Endothelial cell of umbilical vein (primary cell): ENCODE measurements at places on chromosomes 16 and 17. TPM values are rescaled to one million over a fixed set of nuclear protein-coding genes. Genes with fewer than 3 reads are reported as not detected.
A peak's percentile ranks its signal among the peaks of the same experiment; 100 is the strongest.

DNA sequence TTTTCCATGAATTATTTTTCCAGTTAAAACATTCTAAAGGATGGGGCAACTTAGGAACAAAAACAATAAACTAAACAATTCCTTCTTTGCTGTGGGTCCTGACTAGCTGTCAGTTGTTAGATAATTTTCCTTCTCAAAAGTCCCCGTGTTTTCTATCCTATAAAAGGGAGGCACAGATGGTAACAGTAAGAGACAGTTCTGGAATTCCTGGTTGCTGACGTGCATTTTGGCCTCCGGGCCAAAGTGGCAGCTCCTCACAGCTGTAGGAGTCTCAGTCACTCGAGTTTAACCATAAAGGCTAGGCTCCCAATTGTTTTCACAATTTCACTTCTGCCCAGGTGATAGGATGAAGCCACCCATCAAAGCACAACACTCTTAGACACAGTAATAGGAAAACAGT is 77.0 kb upstream of the ZNF423 start:
- no peaks in the 10 kb centered on the region for H3K36me3 ChIP-seq
- H3K4me3 ChIP-seq = no peak overlapping the region
- H3K4me1 ChIP-seq = no peaks in the 10 kb centered on the region

DNA sequence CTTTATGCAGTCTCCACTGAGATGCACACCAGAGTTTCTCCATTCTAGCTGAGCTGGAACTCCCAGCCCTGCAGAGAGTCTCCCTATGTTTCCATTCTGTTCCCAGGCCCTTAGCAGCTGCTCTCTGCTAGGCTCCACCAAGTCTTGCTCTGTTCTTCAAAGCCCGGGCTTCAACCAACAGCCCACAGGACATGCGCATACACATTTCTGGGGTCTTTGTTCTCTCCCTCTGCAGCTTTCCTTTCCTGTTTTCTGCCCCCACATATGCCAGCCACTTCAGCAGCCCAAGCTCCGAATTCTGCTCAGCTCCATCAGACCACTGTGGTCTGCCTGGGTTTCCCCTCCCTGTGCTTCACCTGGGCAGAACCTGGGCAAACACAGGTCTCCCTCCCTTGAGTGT is 205.9 kb downstream of the CBLN1 start:
- H3K27me3 ChIP-seq = no peaks in the 10 kb centered on the region
- no peak for DNase-seq
- no peaks in the 10 kb centered on the region for H3K4me1 ChIP-seq
- H3K27ac ChIP-seq = no peak overlapping the region
- no peak overlapping the region for H3K4me3 ChIP-seq

DNA sequence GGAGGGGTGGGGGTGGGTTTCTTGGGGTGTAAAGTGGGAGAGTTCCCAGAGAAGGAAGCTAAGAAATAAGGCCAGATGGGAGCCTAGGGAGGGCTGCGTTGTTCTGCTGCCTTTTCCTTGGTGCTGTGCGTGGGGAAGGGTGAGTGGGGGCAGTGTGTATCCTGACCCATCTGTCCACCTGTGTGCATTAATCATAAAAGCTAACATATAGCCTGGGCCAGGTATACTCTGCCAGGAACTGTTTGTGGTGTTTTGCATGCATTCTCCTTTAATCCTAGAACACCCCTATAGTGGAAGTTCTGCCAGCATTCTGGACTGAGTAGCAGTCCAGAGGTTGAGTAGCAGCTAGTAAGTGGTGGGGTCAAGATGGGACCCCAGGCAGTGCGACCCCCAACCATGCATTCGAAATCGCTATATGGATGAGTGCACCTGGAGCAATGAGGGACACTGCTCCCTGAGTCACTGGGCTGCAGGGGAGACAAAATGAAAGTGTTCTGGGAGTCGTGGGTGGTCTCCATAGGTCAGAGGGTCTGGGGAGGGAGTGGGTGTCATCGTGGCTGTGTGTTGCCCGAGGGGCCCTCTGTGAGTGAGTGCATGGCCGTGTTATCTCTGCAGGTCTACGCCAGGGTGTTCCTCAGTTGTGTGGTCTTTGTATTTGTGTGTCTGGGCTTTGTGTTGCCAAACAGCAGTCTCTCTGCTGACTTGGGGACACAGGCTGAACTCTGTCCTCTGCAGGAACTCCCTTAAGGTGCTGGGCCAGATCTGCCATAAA is 1.3 kb downstream of the ERBB2 start:
- no peak overlapping the region for H3K4me3 ChIP-seq
- no peaks in the 10 kb centered on the region for H3K36me3 ChIP-seq
- H3K27ac ChIP-seq = no peak overlapping the region
- no peaks in the 10 kb centered on the region for H3K4me1 ChIP-seq
- H3K27me3 ChIP-seq = peaks cover 2% of the 10 kb centered on the region

DNA sequence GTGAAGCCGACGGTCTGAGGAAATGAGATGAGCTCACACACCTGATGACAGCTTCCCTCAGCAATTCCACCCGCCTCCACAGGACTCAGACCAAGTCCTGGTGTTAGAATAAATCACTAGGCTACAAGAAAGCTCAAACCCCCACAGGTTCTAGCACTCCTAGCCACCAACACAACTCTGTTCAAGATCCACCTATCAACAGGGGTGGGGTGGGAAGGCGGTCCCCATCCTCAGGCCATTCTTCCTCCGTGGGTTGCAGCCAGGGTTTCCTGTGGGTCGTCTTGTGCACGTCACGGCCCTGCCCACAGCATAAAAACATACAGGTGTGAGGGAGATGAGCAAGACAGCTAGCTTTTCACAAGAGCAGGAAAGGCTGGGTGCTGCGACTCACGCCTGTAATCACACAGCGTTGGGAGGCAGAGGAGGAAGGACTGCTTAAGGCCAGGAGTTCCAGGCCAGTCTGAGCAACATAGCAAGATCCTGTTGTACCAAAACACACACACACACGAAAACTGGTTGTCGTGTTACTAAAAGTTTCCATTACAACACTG is 81.1 kb downstream of the ANKRD11 start:
- no peak overlapping the region for H3K4me3 ChIP-seq
- no peaks in the 10 kb centered on the region for H3K27me3 ChIP-seq
- peaks cover 52% of the 10 kb centered on the region for H3K4me1 ChIP-seq
- H3K27ac ChIP-seq = peak overlapping the region; percentile 13
- peak; percentile 19 for DNase-seq
- H3K36me3 ChIP-seq = no peaks in the 10 kb centered on the region

- H3K27ac ChIP-seq = no peak overlapping the region
- H3K4me1 ChIP-seq = peaks cover 4% of the 10 kb centered on the region
- H3K36me3 ChIP-seq = no peaks in the 10 kb centered on the region
- H3K27me3 ChIP-seq = peaks cover 8% of the 10 kb centered on the region
Measured at GRCh38 chr17:6061290-6061689, 8.9 kb upstream of the WSCD1 start.

- DNase-seq = no peak
- H3K27me3 ChIP-seq = no peaks in the 10 kb centered on the region
- H3K4me1 ChIP-seq = no peaks in the 10 kb centered on the region
- H3K36me3 ChIP-seq = no peaks in the 10 kb centered on the region
- H3K27ac ChIP-seq = no peak overlapping the region
Measured at GRCh38 chr17:19610311-19610710, 38.2 kb upstream of the ALDH3A2 start.

DNA sequence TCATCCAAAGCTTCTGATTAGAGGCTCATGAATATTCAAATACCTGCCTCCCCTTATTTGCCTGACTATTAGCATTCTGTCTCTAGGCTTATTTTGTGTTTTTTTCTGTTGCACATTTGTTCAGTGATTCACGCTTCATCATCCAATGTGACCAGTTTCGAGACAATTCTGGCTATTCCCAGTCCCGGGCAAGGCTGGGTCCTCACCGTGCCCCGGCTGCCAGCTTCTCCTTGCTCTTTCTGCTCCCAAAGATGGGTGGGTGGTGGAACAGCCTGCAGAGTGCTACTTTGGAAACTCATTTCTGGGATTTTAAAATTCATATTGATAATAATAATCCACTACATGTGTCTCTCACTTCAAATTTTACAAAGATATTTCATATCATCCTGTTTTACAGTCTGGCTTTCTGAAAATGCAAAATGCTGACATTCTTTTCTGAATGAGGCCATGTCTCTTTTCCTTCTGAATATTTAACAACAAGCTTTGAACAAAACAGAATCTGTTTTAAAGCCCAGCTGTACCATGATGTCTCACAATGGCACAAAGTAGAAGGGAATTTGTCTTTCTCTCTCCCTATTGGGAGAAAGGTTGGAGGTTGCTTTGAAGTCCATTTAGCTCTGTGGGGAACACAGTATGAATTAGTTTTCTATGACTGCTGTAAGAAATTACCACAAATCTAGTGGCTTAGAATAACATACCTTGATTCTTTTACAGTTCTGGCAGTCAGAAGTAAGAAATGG is 116.9 kb upstream of the CDH13 start:
- H3K27ac ChIP-seq = no peak overlapping the region
- no peaks in the 10 kb centered on the region for H3K36me3 ChIP-seq
- no peaks in the 10 kb centered on the region for H3K4me1 ChIP-seq
- H3K27me3 ChIP-seq = peaks cover 4% of the 10 kb centered on the region

GRCh38 chr16:16183562-16183961 is 39.7 kb downstream of the ABCC6 start:
- no peak for DNase-seq
- H3K4me1 ChIP-seq = no peaks in the 10 kb centered on the region
- H3K27ac ChIP-seq = no peak overlapping the region

GRCh38 chr17:76917829-76918228 is 49.6 kb downstream of the MGAT5B start:
- no peaks in the 10 kb centered on the region for H3K36me3 ChIP-seq
- no peak overlapping the region for H3K4me3 ChIP-seq
- no peaks in the 10 kb centered on the region for H3K4me1 ChIP-seq

DNA sequence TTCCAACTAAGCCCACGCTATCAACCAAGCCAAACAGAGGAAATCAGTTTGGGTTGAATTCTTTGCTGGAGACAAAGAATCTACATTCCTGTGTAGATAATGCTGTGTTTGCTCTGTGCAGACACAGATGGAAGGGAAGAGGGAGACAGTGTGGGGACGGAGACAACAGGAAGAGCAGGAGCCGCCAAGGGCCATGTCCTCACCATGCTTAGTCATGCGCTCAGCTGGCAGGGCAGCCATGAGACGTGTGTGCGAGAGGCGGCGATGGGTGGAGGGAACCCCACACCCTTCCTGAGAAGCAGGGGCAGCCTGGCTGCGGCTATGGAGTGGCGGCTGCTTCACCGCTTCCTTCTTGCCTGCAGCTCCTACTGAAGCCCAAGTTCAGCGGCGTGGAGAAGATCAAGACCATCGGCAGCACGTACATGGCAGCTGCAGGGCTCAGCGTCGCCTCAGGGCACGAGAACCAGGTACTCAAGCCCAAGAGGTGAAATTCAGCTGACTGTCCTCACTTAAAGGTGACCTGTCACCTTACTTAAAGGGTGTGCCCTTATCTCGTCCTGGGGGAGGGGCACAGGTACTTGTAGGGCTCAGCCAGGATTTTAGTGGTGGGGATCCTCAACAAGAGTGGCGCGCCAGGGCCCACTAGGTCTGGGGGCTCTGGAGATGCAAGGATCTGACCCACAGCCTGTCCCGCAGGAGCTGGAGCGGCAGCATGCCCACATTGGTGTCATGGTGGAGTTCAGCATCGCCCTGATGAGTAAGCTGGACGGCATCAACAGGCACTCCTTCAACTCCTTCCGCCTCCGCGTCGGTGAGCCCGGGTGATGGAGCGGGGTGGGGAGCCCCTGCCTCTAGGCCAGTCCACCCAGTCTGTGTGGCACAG is 47.5 kb downstream of the ADCY7 start:
- H3K4me3 ChIP-seq = no peak overlapping the region
- peak; percentile 51 for DNase-seq
- peak overlapping the region; percentile 46 for H3K27ac ChIP-seq
- no peaks in the 10 kb centered on the region for H3K27me3 ChIP-seq
- peaks cover 12% of the 10 kb centered on the region for H3K4me1 ChIP-seq

GRCh38 chr16:85137323-85138072 is 25.2 kb upstream of the CIBAR2 start:
- DNase-seq = peak; percentile 65
- no peaks in the 10 kb centered on the region for H3K36me3 ChIP-seq
- H3K27ac ChIP-seq = no peak overlapping the region
- no peaks in the 10 kb centered on the region for H3K27me3 ChIP-seq
- H3K4me1 ChIP-seq = peaks cover 29% of the 10 kb centered on the region

DNA sequence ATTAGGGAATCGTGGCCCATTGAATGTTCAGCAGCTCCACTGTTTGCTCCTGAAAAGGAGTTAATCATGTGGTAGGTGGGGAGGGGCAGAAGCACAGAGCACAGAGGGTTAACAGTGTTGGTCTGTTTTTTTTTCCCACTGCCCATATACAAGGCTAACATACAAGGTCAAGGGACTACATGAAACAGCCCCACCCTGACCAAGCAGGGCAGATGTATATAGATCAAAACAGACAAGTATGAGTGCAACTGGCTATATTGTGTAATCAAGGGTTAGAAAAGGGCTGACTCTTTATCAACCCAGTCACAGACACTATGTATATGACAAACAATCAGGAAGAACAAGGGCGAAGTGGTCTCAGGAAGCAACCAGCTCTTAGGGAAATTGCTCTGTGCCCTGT is 186.6 kb upstream of the CDH11 start:
- no peak overlapping the region for H3K27ac ChIP-seq
- no peak for DNase-seq
- no peaks in the 10 kb centered on the region for H3K36me3 ChIP-seq
- H3K4me1 ChIP-seq = no peaks in the 10 kb centered on the region
- H3K27me3 ChIP-seq = no peaks in the 10 kb centered on the region

DNA sequence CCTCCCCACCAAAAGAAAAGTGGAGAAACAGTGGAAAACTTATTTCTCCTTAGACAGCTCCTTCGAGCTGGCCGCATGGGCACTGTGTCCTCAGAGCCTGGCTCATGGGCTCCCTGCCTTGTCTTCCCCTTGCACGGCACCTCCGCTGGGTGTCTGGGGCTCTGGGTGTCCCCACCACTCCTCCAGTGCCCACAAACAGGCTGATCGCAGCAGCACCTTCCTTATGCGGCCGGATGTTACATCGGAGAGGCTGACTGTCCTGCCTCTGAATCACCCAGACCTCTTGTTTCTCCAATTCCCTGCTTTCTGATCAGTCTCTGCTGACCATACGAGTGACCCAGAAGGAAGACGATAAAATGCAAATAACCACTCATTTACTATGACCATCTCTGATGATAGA is 121.7 kb downstream of the SLC39A11 start:
- H3K27ac ChIP-seq = no peak overlapping the region
- H3K4me1 ChIP-seq = peaks cover 8% of the 10 kb centered on the region
- no peak for DNase-seq
- no peak overlapping the region for H3K4me3 ChIP-seq
- no peaks in the 10 kb centered on the region for H3K36me3 ChIP-seq
- no peaks in the 10 kb centered on the region for H3K27me3 ChIP-seq

The TBC1D3I gene
- 0.60 and 1.3 TPM in 2 replicates for total RNA-seq

The TBC1D28 gene
- not detected in 2 replicates for total RNA-seq

The KCNH6 gene
- not detected in 2 replicates for total RNA-seq

The MEFV gene
- total RNA-seq = not detected in 2 replicates

The MT1M gene
- total RNA-seq = 1.8 and 4.6 TPM in 2 replicates

The KRTAP17-1 gene
- not detected in 2 replicates for total RNA-seq

The KRT12 gene
- total RNA-seq = not detected in 2 replicates

The EVPLL gene
- total RNA-seq = not detected in 2 replicates
